Activated CD8-positive, alpha-beta memory T cell treated with anti-CD3 and anti-CD28 coated beads for 1 hour (primary cell): ENCODE measurements at places on chromosomes 7 and 10.

- no peak for DNase-seq
Observed at GRCh38 chr7:65221683-65222082, 152.0 kb upstream of the ZNF92 start.

DNA sequence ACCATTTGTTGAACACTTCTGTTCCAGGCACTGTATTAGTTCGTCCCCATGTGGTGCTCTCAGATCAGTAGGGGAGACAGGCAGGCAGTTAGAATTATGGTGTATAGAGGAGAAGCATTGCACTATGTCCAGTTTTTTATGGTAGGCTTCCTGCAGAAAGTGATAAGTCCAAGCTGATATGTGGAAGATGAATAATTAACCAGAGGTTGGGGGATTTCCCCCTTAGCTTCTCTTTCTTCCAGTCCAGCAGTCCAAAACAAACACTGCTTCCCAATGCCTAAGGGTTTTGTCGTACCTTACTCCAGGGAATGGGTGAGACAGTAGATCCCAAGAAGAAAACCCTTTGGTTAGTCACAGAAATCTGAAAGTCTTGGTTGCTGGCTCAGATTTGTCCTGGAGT is 19.2 kb downstream of the HIF1AN start:
- no peak for DNase-seq

DNA sequence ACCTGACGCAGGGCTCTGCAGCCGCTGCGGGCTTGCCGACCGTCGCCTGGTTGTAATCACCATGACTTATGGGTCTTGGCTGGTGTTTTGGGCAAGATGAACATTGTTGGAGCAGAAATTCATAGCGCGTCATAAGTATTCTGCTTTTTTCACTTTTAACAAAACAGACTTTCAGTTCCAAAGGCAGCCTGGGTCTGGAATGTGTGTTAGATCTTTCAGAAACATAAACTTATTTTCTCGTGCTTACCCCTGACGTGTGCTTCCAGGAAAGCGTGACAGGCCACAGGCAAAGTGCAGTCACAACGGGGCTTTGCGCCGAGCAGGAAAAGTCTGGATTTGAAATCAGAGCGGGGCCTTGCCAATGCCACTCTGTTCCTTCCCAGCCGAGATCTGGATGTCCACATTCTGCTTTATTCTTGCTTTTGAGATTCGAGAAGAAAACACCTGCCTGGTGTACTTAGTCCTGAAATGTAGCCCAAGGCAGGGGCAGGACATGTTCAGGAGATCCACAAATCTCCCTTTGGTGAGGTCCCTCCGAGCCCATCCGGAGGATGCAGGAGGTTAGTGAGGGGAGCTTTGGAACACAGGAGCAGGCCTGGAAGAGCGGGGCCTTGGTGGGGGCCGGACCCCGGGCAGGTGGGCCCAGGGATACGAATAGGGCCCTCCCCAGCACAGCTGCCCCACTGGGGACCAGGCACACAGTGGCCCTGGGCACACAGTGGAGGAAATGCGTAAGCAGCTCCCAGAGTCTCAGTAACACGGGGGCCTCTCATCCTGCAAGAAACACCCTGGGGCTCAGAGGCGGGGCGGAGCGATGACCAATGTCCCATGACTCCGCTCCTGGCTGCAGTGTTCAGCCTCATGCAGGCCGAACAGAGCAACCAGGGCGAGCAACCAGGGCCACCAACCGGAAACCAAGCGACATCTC is 49.5 kb upstream of the EBF3 start:
- DNase-seq = no peak

DNA sequence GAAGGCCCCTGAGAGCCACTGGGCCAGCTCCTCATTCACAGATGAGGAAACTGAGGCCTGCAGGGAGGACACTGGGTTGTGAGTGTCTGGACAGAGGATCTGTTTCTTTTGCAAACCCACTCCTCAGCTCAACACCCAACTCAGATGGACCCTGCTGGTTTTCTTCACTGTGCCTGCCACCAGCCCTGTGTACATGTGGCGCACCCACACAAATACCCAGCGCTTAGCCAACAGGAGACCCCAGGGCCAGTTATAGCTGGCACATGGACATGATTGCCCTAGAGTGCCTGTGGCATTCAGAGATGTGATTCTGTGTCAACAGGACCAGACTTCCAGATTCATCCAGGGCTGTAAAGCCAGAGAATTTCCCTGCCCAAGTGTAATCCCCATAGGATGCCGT is 12.4 kb downstream of the PODXL start:
- DNase-seq = no peak

GRCh38 chr7:132526111-132526740 is 50.0 kb downstream of the PLXNA4 start:
- DNase-seq = no peak

DNA sequence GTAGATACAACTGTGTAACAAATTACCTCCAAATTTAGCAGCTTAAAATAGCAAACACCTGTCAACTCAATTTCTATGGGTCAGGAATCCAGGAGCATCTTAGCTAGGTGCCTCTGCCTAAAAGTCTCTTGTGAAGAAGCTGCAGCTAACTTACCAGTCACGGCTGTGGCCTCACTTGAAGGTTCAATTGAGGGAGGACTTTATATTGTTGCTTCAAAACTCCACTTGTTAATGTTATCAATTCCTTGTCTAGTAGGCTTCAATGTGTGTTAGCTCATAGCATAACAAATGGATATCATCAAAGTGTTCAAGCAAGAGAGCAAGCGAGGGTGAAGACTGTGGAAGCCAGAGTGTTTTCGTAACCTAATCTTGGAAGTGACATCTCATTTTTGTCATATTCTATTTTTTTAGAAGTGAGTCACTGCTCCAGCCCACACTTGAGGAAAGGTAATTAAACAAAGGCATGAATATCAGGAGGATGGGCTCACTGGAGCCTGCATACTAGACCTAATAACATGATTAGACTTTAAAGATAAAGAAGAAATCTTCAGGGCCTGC is 172.9 kb downstream of the SPAG6 start:
- DNase-seq = no peak

DNA sequence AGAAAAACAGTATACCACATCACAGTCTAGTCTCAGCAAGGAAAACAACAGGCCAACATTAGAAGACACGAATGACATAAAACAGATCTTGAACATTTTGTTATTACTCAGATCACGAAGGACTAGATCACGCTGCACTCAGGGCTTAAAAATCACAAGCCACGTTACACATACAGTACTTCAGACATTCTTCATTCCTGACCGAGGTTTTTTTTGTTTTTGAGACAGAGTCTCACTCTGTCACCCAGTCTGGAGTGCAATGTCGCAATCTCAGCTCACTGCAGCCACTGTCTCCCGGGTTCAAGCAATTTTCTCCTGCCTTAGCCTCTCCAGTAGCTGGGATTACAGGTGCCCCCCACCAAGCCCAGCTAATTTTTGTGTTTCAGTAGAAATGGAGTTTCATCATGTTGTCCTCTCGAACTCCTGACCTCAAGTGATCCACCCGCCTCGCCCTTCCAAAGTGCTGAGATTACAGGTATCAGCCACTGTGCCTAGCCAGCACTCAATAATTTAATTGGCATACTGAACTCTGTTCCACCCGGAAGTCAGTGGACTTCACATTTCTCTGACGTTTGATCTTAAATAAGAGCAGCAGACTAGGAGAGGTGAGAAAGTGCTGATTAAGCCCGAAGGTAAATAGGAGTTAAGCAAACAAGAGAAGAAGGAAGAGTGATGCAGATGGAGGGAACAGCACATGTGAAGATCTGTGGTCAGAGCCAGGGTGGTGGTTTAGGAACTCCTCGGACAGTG is 3.5 kb downstream of the AIMP2 start:
- DNase-seq = no peak

- no peak for DNase-seq
Observed at GRCh38 chr10:57790703-57791102, 477.0 kb downstream of the IPMK start.

- DNase-seq = no peak
Observed at GRCh38 chr10:80184291-80184690, 21.0 kb downstream of the ANXA11 start.

DNA sequence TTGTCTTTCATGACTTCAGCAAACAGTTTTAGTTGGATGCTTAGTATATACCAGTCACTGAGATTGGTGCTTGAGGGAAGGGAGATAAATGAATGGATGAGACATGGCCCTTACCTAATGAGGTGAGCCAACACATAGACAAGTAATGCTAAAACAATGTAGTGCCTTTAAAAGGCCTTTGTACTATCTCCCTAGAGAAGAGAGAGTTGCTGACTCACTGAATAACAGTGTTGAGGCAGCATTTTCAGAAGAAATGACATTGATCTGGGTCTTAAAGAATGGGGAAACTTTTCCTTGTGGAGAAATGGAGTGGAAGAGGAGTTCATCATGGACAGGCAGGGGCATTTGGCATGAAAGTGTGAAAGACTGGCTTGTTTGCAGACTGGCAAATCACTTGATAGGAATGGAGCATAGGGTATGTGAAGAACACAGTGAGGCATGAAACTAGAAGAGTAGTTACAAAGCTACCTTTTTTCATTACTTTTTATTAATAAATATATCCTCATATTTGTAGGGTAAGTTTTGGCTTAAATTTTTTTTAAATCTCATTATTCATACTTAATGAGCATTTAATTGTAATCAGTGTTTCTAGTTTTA is 91.2 kb downstream of the KAT6B start:
- no peak for DNase-seq

GRCh38 chr7:21753071-21753470 is 192.6 kb downstream of the CDCA7L start:
- no peak for DNase-seq

DNA sequence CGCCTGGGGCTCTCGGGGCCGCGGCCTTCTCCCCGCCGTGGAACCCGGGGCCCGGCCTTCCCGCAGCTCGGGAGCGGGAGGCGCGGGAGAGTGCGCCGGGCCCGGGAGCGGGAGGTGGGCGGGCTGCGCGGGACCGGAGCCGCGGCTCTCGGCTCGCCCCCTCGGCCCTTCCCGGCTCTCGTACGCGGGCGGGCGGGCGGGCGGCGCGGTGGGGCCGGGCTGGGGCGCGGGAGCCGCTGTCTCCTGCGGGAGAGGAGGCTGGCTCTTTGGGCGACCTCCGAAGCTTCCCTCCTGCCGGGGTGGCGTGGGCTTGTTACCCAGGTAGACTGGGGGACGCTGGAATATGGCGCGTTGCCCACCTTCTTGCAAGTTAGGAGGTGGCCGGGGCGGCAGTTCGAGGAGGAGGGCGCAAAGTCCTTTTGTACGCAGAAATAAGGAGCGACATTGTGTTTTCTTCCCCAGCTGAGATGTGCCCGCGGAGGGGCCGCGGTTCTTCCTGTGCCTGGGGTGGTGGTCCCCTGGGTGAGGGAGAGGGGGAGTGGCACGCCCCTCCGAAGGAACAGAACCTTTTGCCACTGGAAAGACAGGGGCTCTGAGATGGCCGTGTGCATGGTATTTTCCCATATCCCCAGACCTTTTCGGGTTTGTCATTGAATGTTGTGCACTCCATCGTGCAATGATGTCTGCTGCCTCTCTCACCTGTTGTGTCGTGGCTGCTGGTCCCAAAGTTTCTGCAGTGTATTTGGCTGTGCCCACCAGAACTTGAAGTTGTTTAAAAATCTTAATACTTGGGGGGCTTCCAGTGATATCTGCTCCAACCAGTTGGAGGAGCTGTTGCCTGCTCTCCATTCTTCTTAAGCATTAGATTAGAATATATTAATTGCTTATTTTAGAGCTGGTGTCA is 844 bp downstream of the NRF1 start:
- no peak for DNase-seq

GRCh38 chr7:19369806-19370205 is 224.6 kb upstream of the FERD3L start:
- DNase-seq = no peak

GRCh38 chr7:98254951-98255610 is 3.0 kb upstream of the TECPR1 start:
- no peak for DNase-seq

- no peak for DNase-seq
Observed at GRCh38 chr10:77553966-77554365, 83.6 kb downstream of the KCNMA1 start.

DNA sequence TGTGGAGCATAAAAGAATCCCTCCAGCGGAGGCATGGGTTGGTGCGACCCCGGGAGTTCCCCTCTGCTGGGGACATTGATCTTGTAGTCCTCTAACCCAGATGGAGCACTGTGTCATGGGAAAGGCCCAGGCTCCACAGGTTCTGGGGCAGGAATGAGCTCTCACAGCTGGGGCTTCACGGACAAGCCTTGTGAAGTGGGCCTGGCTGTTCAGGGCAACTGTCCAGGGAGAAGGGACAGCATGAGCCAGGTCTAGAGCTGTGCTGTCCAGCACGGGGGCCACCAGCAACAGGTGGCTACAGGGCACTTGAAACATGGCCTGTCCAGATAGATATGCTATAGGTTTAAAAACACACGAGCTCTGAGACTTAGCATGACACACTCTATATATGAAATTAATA is 11.4 kb downstream of the GPR26 start:
- DNase-seq = no peak

DNA sequence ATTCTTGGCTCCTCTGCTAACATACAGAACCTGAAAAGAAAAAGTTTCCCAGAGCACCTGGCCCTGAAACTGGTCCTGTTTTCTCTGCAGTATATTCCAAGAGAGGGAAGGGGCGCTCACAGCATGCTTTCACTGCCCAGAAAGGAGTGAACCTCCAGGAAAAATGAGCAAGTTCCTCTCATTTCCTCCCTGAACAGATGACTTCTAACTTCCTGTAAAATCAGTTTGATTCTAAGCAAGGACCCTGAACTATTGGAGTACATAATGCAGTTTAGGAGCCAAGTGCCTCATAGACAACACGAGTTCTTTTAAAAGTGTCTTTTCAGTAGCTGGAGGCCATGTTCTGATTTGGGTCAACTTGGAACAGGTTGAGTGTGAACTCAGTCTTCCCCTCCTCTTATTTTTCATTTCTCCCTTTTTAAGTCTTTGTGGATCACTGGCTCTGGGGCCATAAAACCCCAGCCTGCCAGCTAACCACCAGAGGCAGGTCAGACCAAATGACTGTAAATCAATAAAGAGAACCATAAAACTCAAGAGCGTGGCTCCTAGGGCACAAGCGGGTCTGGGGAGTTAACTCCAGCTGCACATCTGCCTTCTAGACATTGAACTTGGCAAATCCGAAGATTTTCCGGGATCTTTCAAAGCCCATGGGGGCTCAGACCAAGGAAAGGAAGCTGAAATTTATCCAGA is 5.9 kb upstream of the LRRC18 start:
- DNase-seq = no peak

GRCh38 chr7:84446991-84447480 is 252.4 kb upstream of the SEMA3A start:
- no peak for DNase-seq

DNA sequence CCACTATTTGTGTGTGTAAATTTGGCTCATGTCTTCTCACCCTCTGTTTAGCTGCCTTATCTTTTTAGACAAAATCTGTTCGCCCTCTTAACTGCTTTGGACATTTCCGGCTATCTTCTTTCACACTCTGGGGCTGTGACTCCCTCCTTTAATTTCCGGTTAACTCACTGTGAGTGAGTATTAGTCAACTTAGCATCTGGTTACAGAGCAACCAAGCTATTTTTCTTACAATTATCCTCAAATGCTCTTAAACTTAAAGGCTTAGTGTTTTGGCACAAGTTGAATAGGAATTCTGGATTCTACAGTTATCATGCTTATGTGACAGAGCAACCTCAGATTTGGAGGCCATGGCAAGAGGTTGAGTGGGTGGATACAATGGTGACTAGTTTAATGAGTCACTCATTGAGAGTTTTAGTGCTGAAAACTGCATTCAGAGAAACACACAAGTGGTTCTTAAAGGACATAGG is 177.6 kb upstream of the SEMA3A start:
- DNase-seq = no peak
